ENCODE measurements at places on chromosomes 3 and 15.

DNA sequence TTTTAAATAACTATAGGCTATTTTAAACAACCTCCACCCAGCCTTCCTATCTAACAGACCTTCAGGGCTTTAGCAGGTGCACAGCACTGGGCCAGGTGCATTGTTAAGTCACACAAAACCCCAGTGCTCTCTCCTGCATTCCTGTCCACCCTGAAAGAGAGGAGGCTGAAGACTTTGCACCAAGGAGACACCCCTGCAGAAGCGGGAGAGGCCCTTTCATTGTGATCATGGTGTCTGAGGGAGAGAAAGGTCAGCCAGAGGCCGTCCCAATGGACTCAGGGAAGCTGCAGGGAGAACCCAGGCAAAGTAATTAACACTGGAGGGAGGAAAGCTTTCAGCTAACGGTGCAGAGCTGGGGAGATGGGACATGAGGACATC lies 5.2 kb downstream of the LRIG1 start:
- no peak for DNase-seq

DNA sequence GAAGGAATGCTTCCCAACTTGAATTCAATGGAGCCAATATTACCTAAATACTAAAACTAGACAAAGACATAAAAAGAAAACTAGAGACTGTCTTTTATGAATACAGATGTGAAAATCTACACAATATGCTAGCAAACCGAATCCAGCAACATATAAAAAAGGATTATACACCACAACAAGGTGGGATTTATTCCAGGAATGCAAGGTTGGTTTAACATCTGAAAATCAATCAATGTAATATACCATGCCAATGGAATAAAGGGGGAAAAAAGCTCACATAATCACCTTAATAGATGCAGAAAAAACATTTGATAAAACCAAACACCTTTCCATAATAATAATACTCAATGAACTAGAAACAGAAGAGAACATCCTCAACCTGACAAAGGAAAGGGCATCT lies 69.3 kb upstream of the TSPAN3 start:
- DNase-seq = no peak

GRCh38 chr3:128488991-128489673 lies 3.9 kb downstream of the GATA2 start:
- no peak for DNase-seq

GRCh38 chr3:122519693-122520092 lies 5.0 kb upstream of the KPNA1 start:
- no peak for DNase-seq

DNA sequence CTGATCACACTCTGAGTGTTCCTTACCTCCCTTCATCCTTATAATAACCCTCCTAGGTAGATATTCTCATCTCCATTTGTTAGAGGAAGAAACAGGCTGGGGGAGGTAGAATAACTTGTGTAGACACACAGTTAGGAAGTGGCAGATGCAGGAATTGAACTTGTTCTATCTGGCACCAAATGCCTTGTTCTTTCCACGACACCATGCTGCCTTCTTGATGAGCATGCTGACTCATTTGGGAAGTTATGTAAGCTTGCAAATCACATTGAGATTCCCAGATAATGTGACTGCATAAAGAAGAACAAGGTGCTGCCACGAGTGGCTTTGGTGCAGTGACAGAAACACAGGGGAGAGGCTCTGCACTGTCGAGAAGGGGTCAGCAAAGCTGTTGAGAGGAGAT lies 27.5 kb upstream of the NDUFB4 start:
- DNase-seq = no peak

- DNase-seq = no peak
These were observed 18.9 kb upstream of the COPG1 start for GRCh38 chr3:129230311-129231019.

All from stimulated activated CD8-positive, alpha-beta memory T cell treated with anti-CD3 and anti-CD28 coated beads, Interleukin-4, amount 100 ng/mL, for 1 hour (primary cell).